Astrocyte of the spinal cord (primary cell): ENCODE measurements at places on chromosomes 7 and 10.

DNA sequence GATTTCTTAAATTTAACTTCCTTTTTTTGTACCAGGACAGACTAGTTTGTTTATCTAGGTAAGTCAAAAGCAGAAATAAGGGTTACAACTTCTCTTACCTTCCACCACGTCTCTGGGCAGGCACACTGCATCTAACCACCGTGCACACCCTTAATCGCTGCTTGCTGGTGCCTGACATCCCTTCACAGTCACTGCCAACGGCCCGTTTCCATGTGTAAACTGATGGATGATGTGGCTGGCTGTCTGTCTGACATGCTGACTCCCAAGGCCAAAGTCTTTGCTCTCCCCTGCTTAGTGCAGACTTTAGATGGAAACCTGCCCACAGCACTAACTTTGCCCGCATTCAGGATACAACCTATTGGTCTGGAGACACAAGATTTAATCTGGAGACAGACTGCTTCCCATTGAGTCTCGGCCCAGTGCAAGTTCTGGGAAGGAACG lies 1.1 kb downstream of the TMEM273 start:
- DNase-seq, result no peak

- DNase-seq, result peak; percentile 15
These were observed 57.2 kb downstream of the AKR1E2 start for GRCh38 chr10:4883079-4883739.

GRCh38 chr10:91689731-91690168 lies 56.9 kb upstream of the PPP1R3C start:
- peak; percentile 52 for DNase-seq

DNA sequence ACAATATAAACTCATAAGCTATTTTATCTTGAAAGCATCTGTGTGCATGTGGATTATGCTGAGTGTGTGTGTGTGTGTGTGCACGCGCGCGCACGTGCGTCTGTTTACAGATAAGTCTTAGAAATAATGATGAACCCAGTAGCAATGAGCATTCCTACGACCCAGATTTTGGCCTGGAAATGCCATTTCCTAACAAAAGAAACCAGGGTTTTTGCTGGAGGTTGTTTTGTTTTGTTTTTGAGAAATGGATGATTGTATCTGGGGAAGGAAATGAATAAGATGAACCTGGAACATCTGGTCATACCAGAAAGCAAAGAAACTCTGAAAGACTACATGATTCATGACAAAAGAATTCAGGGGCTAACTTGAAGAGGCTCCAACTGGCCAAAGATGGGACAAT lies 22.1 kb upstream of the LMOD2 start:
- DNase-seq, result peak; percentile 81

GRCh38 chr7:27842851-27843250 lies 102.9 kb downstream of the TAX1BP1 start:
- no peak for DNase-seq

DNA sequence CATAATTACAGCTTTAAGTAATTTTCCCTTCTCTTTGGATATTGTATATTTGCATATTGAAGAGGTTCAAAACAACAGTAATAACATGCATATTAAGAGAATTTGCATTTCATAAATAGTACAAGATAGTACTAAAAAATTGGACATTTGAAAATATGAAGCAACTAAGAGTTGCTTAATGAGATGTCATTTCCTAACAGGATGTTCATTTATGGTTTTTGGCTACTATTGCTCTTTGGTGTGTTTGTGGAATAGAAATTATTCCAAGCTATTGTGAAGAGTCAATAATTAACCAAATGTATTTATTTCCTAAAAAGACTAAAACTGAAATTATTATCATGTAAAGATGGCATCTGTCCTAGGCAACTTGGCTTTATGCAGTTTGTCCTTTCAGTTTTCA lies 4.1 kb upstream of the SGCE start:
- DNase-seq, result no peak
